ENCODE measurements at places on chromosomes 1 and 21.

GRCh38 chr1:33984906-33985565 is 121.2 kb downstream of the HMGB4 start:
- DNase-seq, result peak; percentile 26

DNA sequence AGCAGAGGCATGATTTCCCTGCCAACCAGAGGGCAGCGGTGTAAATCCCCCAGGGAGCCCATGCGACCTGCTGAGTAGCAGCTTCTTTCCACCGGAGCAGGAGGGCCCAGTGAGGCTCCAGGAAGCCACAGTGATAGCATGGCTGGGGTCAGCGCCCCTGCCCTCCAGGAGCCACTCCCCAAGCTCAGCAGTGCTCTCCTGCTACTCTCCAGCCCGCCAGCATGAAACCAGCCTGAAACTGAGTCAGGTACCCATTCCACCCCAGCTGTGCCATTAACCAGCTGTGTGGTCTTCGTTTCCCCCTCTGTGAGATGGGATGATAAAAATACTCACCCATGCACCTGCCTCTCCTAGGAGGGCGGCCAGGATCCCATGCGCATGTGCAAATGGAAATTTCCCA is 123.8 kb upstream of the TMEM51 start:
- no peak for DNase-seq

DNA sequence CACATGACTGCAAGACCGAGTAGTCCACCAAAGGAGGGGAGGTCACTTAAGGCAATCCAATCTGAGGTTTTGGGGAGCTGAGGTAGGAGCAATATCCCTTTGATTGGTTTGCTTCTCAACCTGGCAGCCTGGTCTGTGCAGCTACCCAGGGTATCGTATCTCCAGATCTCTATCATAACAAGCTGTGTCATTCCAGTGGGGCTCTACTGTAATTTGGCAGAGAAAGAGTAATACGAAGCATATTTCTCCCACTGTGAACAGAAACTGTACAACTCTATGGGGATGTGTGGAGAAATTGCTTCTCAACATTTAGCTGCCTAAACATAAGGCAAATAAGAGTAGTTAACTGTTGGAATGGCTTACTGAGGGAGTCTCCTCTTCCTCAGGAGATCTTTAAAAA is 20.6 kb downstream of the CD101 start:
- no peak for DNase-seq

GRCh38 chr21:29376556-29376955 is 77.8 kb downstream of the BACH1 start:
- DNase-seq, result no peak

DNA sequence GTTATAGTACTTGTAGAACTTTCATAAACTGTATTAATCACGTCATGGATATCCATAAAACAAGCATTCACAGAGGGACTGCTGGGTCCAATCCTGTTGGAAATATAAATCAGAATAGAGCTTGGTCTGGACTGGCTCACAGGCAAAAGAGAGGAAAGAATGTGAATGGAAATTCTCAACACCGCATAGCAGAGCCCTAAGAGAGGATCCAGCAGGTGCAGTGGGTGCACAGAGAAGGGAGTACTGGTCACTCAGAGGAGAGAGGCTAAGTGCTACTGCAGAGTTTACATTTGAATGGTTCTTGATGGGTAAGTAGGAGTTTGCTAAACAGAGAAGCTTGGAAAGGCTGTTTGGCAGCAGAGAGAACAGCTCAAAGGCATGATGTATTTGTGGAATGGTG is 231.7 kb downstream of the PAPPA2 start:
- no peak for DNase-seq

- DNase-seq, result no peak
These were observed 8.9 kb downstream of the OVAAL start for GRCh38 chr1:180567654-180568053.

DNA sequence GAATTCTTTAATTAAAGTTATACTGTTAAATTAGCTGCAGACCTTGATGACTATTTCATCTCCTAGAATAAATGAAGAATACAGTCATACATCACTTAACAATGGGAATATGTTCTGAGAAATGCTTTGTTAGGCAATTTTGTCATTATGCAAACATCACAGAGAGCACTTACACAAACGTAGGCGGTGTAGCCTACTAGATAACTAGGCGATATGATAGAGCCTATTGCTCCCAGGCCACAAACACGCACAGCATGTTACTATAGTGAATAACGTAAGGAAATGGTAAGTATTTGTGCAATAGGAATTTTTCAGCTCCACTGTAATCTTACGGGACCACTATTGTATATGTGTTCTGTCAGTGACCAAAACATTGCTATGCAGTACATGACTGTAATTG is 37.6 kb upstream of the DESI2 start:
- DNase-seq, result no peak

- peak; percentile 27 for DNase-seq
These were observed 6.1 kb upstream of the ADAM15 start for GRCh38 chr1:155044812-155045657.

DNA sequence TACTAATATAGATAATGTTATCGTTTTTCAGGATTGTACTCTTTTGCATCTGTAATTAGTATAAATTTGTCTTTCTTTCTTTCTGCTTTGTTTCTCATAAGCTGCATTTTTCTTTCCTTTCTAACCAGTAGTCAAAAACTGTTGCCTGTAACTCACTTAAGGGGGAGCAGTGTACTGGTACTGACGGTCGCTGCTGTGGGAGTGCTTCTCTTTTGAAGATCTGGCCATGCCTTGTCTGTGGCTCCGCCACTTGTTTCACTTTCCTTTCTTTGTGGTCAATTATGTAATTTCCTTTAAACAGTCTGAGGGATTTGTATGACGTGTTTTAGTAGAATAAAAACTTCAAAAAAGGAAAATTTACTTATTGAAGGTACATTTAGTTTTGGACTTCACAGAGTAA is 37.0 kb downstream of the MIA3 start:
- DNase-seq, result no peak

DNA sequence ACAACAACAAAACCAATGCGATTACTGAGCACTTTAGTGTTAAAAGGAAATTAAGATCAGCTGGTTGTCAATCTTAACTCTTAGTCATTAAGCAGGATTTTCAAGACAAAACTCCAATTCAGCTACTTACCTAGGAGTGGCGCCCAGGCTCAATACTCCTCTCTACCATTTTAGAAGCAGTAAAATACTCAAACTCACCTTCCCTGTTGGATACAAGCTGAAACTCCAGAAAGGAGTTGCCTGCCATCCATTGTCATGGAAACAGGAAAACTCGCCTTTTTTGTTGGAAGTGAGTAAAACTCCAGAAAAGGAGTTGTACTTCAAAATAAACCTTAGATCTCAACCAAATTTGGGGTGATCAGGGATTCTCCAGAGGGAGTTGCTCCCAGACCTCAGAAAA is 127.0 kb upstream of the F3 start:
- DNase-seq, result no peak

DNA sequence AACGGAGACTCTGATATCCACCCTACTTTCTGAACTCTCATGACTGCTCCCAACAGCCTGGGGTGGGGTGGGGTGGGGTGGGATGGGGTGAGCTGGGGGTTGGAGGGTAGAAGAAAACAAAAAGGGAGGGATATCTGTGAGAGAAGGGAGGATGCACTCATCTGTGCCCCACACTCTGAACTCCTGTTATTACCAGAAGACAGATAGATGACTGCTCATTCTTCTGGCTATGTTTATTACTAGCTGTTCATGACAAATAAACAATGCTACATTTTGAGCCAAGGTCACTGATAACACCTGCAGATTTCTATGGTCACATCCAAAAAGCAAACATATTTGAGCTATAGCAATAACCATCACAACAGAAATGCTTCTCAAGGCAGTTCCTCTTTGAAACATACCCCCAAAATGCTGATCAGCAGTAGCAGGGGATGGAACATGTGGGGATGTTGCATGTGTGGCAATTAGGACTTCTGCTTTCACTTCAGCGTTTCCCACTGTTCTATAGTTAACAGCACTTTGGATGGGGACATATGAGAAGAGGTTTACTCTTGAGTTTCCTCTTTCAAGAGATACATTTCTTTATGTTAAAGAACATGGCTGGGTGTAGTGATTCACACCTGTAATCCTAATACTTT is 43.3 kb downstream of the GPR3 start:
- no peak for DNase-seq

Measured in T1000 (cell line).